Myocyte (in vitro differentiated cells): ENCODE measurements at places on chromosomes 12 and 14. TPM values are rescaled to one million over a fixed set of nuclear protein-coding genes. Genes with fewer than 3 reads are reported as not detected.

ARHGEF40 gene
- 45.2 and 67.3 TPM in 2 replicates for total RNA-seq

SLCO1B3 gene
- not detected in 2 replicates for total RNA-seq

DNA sequence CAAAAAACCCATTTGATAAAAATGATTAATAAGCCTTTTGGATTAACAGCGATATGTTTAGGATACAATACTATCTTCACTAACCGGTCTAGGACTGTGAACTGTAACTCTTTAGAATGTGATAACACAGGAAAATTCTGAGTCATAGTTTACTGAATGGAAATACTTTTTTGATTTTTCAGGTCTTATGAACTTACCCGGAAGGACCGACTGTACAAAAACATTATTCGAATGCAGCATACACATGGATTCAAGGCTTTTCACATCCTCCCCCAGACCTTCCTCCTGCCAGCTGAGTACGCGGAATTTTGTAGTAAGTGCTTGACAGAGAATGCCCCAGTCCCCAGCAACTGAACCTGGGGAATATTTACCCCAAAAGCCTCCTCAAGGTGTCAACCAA is 29.0 kb downstream of the TTLL5 start:
- no peak for DNase-seq

- DNase-seq = no peak
Measured at GRCh38 chr14:98161356-98161755, 1110.6 kb downstream of the BCL11B start.

KRT6C gene
- total RNA-seq = not detected in 2 replicates

NR2C1 gene
- 23.2 and 29.6 TPM in 2 replicates for total RNA-seq

SERPINA1 gene
- not detected in 2 replicates for total RNA-seq

PZP gene
- not detected in 2 replicates for total RNA-seq

- DNase-seq = no peak
Measured at GRCh38 chr12:55061024-55061423, 41.2 kb downstream of the NEUROD4 start.

DNA sequence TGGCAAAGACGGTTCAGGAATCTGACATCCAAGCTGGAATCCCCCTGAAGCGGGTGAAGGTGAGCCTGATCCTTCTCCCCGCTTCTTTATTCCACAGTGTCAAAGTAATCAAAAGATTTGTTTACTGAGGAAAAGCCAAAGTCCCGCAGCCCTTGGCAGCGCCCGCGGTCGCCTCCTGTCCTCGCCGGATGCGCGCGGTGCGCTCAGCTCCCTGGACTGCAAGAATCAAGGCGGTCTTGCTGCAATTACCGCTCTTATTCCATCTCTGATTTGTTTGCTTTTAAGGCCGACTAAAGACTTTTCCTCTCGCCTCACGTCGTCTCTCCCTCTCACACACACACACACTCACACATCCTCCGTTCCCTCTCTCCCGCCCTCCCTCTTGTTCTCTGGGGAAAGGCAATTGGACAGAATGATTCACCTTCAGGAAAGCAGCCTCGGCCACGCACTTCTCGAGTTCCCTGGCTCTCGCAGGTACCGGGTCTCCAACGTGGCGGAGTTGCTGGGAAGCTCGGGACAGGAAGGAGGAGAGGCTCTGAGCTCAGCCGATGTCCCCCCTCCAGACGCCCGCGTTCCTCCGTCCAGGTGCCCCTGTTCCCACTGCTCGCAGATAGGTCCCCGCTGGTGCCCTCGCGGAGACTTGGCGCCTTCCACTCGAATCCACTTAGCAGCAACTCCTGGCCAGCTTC is 68.6 kb upstream of the USP15 start:
- DNase-seq = peak; percentile 5

KLRK1 gene
- 0.21 TPM in 1 of 2 replicates, not detected in the other for total RNA-seq

GLIPR1 gene
- 15.9 and 20.7 TPM in 2 replicates for total RNA-seq

DNA sequence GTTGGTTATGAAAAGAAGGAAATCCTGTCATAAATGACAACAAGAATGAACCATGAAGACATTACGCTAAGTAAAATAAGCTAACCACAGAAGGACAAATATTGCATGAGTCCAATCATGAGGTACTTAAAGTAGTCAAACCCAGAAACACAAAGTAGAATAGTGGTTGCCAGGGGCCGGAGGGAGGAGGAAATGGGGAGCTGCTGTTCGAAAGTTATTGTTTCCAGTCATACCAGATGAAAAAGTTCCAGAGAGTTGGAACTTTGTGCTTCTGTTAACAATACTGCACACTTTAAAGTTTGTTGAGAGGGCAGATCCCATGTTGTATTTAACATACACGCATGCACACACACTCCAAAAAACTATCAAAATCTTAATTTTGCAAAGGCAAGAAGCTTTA is 69.3 kb downstream of the COCH start:
- no peak for DNase-seq

DNA sequence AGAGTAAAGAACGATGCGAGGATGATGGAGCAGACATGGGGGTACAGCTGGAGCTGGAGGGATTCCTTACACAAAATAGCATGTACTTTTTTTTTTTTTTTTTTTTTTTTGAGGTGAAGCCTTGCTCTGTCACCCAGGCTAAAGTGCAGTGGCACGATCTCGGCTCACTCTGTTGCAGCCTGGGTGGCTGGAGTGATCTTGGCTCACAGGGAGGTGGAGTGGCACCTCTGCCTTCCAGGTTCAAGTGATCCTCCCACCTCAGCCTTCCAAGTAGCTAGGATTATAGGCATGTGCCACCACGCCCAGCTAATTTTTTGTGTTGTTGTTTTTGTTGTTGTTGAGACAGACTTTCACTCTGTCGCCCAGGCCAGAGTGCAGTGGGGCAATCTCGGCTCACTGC is 5.1 kb upstream of the RASAL1 start:
- no peak for DNase-seq

DNA sequence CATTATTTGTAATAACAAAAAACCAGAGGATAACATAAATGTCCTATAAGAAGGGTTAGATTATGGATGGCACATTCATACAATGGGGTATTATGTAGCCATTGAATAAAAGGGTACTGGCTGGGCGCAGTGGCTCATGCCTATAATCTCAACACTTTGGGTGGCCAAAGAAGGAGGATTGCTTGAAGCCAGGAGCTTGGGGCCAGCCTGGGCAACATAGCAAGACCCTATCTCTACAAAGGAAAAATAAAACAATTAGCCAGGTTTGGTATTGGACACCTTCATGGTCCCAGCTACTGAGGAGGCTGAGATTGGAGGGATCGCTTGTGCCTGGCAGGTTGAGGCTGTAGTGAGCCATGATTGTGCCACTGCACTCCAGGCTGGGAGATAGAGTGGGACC is 14.8 kb downstream of the PTPN11 start:
- no peak for DNase-seq

KRT74 gene
- total RNA-seq = not detected in 2 replicates

DNA sequence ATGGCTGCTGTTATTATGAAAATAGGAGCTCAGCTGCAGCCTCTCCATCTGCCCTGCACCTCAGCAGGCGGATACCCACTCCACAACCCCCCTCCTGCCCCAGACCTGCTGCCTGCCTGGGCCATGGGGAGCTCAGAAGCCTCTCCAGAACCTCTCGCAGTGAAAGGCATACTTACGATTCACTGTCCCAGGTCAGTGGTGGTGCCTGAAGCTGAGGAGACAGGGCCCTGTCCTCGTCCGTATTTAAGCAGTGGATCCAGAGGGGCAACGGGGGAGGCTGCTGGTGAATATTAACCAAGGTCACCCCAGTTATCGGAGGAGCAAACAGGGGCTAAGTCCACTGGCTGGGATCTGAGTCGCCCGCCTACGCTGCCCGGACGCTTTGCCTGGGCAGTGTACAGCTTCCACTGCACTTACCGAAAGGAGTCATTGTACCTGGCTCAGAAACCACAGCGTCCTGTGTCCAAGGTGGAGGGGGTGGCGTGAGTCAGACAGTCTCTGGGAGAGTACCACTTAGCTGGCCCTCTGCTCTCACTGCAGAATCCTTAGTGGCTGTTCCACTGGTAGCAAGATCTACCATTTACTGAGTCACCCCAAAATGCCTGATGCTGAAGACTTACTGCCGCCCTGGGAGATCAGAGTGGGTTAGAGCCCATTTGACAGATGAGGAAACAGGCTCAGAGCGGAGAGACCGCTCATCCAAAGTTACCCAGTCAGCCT is at the start of gene SERPINA1:
Gene SERPINA1 (minus strand): TSS at position 219 of the 720 bp plus-strand sequence. CDS start 5,365 bp downstream, outside the sequence.
- no peak for DNase-seq

DNA sequence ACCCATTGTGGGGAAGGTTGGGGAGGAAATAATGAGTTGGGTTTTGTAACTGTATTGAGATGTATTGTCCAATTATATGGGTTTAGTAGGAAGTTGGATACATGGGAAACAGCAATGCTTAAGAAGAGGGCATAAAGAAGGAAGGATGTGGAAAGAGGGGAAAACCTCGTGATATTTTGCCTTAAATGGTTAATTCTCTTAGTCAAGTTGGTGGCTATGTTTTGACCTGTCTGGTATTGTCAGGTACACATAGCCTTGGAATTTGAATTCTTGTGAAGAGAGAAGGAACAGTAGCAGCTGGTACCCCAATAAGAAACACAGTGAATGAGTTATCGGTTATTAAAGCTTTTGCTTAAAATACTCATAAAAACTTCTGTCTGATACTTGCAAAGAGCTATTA is 32.6 kb upstream of the SLC2A13 start:
- DNase-seq = no peak

BCL2L14 gene
- total RNA-seq = not detected in 2 replicates

DNA sequence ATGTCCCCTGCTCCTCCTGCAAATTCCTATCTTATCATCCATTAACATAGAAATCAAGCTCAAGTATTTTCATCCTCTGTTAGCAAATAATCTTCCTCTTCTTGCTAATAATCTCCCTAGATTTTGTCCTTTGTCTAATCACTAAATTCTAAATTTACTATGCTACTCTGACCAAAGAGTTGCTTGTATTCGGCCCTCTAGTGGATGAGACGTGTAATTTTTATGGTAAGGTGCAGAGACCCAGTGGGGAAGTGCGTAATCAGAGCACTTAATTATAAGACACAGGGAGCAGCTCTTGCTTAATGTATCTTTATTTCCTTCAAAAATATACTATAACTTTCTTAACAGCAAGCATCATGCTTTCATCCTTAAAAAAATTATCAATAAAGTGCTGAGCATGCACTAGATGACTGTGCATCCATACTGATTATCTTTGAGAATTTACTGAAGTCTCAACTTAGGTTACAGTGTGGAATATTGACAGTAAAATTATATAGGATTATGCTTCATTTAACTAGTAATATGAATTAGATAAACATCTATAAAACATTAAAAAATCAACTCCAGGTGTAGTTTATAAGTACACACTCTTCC is 212.6 kb downstream of the SLC16A7 start:
- DNase-seq = peak; percentile 43

DLK1 gene
- not detected in 2 replicates for total RNA-seq

DNA sequence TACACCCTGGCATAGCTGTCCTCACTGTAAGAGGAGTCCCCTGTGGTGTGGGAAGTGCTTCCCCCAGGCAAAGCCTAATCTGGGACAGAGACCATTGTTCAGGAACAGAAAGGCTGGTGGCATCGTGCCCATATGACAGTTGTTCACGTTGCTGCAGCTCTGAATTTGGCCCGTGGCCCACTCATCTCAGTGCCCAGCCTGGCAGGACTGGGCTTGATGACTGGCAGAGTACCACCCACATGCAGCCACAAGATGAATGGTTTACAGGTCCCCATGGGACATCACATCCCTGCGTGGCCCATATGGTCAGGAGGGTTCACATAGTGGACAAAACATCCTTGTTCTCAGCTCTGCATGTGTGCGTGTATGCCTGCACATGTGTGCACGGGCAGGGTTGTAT is 17.5 kb downstream of the IQSEC3 start:
- peak; percentile 70 for DNase-seq

- DNase-seq = no peak
Measured at GRCh38 chr12:109744026-109744425, 30.4 kb downstream of the FAM222A start.

GRCh38 chr12:26112703-26113147 is 12.1 kb downstream of the BHLHE41 start:
- no peak for DNase-seq

SNRPF gene
- 7.5 and 9.4 TPM in 2 replicates for total RNA-seq

GRCh38 chr12:109833307-109834189 is at the start of gene TRPV4:
Gene TRPV4, minus strand, starts transcription at chr12:109833398. Its CDS starts 18,602 bp downstream, at chr12:109814796.
- DNase-seq = peak; percentile 13

DNA sequence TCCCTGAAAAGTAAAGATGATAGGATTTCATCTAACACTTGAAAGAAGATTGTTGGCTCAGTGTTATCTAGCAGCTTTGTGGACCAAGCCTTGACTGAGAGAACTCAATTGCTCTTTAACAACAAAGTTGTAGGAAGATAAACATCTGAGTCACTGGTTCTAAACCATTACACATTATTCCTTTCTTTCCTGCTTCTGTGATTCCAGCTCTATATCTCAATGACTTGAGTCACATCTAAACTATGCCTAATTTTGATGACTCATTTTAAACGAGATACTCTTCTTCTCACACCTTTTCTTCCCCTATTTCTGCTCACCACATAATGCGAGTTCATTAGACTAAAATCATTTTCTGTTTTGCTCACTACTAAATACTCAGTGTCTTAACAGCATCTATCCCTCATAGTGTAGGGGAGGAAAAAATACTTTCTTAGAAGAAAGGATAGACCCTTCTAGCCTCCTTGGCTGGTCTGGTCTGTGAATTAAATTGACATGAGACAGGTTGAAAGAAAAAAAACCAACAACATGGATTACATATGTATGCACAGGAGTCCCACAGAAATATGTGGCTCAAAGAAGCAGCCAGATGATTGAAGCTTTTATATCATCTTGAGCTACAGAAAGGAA is 201.4 kb downstream of the C12orf50 start:
- DNase-seq = no peak

DNA sequence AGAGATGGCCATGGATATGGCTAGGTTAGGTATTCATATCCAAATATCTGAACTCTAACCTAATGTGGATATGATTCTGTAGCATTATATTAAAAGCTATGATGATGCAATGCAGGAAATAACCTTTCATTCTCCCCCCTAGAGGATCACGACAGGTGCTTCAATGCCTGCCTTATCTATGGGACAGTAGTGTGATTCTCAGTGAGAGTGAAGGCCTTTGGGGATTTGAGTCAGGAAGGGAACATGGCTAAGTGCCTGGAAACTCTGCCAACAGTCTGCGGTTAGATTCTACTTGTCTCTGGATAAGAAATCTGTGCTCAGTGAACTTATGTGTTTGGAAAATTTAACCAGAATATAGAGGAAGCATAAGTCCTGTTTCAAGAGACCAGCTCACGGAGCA is 81.8 kb downstream of the SLC38A1 start:
- peak; percentile 90 for DNase-seq
